ENCODE measurements at places on chromosomes 12 and 14.

GRCh38 chr12:111816065-111816615, 25.9 kb upstream of the MAPKAPK5 start:
- no peak for DNase-seq

DNA sequence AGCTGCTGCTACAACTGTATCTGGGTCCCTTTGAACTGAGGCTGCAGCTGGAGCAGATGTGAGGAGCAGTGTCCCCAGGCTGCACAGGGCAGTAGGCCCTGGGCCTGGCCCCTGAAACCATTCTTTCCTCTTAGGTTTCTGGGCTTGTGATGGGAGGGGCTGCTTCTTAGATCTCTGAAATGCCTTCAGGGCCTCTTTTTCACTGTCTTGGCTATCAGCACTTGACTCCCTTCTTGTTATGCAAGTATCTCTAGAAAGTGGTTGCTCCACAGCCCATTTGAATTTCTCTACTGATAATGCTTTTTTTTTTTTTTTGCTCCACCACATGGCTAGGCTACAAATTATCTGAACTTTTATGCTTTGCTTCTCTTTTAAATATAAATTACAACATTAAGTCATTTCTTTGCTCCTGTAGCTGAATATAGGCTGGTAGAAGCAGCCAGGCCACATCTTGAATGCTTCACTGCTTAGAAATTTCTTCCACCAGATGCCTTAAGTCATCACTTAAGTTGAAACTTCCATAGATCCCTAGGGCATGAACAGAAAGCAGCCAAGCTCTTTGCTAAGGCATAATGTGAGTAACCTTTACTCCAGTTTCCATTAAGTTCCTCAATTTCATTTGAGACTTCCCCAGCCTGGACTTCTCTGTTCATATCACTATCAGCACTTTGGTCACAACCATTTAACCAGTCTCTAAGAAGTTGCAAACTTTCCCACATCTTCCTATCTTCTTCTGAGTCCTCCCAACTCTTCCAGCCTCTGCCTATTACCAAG, 41.1 kb downstream of the ACSM4 start:
- DNase-seq: no peak

- DNase-seq: no peak
These were observed 1.8 kb downstream of the C1R start for GRCh38 chr12:7090222-7090998.

DNA sequence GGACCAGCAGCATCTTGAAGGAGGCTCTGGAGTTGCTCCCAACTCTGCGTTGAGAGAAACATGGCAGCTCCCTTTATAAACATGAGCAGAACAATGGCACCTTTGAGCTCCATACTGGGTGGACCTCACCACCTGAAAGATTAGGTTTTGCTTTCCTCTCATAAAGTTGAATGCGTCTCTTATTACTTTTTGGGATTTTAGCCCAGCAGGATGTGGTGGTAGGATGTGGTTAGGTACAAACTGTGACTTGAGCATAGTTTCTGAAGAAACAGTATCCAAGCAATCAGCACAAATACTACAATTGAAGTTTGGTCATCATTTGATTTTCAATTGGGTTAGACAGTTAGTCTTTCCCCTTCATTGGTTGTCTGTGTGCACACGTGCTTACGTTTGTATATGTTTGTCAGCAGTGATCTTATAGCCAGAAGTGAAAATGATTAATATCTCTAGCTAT, at the start of gene PRR4:
TSS of gene PRR4 (minus strand) at position 51 of the 454 bp plus-strand sequence. CDS start at position 13, 38 bp downstream.
- DNase-seq: no peak

DNA sequence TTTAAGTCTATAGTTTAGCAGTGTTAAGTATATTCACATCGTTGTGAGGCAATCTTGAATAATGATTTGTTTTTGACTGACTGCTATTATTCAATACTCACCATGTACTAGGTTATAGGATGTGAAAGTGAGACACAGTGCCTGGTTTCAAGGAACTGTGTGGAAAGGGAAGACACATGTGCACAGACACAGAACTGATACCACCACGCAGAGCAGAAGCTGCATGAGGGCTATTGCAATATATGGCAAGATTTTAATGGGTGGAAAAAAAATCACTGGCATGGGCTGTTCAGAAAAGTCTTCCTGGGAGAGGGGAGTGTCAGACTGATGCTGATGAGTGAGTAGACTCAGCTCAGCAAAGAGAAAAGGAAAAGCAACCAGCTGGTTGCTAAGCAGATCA, 10.4 kb downstream of the SLC7A8 start:
- DNase-seq: no peak

GRCh38 chr12:57487055-57487596, 742 bp upstream of the MARS1 start:
- DNase-seq: no peak

- DNase-seq: no peak
These were observed 102.9 kb downstream of the EGLN3 start for GRCh38 chr14:33848009-33848408.

DNA sequence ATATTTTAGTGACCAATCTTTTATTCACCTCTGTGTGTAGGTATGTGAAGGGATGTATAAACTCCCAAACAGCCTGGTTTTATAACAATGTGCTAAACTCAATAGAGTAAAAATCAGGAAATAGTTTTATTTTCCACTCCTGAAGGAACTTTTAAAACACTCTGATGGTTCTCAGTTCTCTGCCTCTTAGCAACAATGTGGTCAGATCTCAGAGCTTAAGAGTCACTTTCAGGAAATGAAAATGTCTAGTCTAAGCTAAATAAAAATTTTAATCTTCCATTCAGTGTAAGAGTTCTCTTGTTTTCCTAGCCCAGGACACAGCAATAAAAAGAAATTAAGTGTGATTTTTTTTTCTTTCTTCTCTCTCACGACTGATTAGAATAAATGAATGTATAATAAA, 718.0 kb downstream of the C12orf50 start:
- no peak for DNase-seq

DNA sequence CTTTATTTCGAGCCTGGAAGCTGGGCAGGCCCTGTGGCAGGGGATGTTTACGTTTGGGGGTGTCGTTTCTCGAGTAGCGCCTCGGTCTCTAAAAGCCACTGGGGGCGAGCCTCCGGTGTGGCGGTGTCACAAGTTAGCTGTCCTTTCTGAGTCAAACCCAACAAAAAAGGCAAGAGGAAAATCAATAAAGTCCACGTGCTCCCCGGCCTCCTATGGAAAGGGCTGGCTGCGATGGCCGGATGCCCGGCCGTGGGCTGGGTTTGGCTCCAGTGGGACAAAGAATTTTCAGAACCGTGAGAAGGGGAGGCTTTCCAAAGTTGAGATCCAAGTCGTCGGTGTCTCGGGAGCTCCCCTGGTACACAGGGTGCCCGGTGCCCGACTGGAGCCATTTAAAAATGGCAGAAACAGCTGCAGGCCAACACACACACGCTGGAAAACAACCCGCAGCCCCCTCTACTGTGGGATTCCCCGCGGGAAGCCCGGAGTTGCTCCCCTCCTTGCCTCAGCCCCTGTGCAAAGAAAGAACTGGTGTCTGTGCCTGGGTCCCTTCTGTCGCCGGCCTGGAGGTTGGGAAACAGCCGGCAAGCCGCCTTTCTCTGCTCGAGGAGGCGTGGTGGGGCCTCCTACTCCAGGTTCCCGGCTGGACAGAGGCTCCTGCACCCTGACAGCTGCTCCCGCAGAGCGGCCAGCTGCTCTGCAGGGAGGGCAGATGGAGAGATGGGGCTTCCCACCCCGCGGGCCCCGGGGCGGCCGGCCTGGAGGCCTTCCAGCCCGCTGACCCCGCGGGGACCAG, 1.9 kb downstream of the BCL7A start:
- peak; percentile 50 for DNase-seq

- no peak for DNase-seq
These were observed 11.0 kb upstream of the PTPRB start for GRCh38 chr12:70648191-70648590.

GRCh38 chr12:57844709-57845477, 1.6 kb downstream of the CTDSP2 start:
- peak; percentile 20 for DNase-seq

- no peak for DNase-seq
These were observed 3.4 kb downstream of the ASCL1 start for GRCh38 chr12:102960766-102961465.

GRCh38 chr14:72763892-72764291, 130.0 kb downstream of the DPF3 start:
- no peak for DNase-seq

DNA sequence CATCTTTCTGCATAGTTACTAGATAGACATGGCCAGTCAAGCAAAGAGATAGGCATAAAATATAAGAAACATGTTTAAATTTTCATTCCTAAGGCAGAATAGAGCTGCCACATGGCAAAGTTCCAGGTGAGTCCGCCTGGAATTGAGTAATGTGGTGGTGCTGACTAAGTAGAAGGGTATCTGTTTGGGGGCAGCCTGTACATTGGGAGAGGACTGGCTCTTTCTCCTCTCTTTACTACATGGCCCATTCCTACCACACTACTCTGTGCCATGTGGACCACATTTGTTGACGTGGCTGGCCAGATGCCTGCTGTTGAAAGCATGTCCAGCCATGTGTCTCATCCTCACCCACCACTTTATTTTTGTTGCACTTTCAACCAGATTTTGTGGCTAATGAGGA, 354.0 kb downstream of the ETNK1 start:
- DNase-seq: no peak

- no peak for DNase-seq
These were observed 13.0 kb upstream of the TRAF3 start for GRCh38 chr14:102764220-102764671.

- no peak for DNase-seq
These were observed 4.5 kb upstream of the HDAC7 start for GRCh38 chr12:47824198-47824597.

DNA sequence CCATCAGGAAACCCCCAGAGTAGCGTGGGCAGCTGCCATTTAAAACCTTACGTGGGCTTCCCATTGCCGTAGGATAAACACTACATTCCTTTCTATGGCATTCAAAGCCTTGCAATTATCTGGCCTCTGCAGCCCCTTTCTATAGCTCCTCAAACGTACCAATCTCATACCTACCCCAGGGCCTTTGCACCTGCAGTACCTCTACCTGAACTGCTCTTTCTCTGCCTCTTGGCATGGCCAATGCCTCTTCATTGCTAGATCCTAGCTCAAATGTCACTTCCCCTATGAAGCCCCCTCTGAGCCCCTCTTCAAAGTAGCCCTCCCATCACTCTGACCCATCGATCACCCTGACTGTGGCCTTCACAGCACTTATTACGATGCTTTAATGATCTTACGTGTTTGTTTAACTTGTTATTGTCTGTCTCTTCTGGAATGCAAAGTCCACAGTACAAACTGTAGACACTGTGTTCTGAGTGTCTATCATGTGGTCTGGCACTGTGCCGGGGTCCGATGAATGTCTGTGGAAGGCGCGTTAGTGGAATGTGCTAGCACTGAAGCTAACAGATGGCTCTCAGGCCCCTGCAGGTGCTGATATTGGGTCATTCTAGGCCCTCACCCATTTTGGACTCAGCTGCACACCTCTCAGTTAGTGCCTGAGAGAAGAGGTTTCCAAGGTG, 157.3 kb upstream of the NOS1 start:
- DNase-seq: no peak

DNA sequence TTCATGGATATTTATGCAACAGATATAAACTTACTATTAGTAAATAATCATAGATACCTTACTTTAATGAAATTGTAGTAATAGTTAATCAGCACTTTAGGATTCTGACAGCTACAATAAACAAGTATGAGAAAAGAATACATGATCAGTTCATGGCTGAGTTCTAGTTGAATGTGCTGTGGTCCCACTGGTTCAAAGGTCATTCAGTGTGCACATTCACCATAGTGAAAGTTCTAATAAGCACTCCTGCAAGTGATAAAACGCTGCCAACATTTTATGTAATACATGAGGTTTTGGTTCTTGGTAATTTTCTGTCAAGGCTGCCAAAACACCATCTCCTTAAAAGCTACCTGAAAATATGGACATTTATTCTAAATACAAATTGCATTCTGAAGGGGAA, 92.6 kb downstream of the NUMB start:
- no peak for DNase-seq

DNA sequence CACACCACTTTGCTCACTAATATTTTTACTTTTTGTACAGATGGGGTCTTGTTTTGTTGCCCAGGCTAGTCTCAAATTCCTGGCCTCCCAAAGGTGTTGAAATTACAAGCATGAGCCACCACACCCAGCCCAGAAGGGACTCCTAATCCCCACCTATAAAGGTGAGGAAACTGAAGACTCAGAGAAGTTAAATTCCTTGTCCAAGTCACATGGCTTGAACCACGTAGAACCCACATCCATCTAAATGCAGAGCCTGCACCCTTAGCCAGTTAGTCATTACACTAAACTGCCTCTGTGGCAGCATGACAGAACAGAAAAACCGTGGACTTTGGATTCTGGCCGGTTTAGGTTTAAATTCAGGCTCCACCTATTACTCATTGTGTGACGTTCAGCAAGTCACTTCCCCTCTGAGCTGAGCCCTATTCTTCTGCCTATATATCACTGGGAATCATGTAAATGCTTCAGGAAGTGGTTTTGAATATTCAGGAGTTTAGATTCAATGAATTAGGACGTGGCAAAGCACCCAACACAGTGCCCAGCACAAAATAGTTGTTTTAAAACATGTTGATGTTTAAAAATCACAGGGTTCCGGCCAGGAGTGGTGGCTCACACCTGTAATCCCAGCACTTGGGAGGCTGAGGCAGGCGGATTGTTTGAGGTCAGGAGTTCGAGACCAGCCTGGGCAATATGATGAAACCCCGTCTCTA, 3.0 kb upstream of the CORO1C start:
- DNase-seq: no peak

- DNase-seq: no peak
These were observed 29.6 kb upstream of the C12orf75 start for GRCh38 chr12:105300883-105301282.

- no peak for DNase-seq
These were observed 43.5 kb downstream of the ERH start for GRCh38 chr14:69354383-69355153.

- no peak for DNase-seq
These were observed 466.9 kb downstream of the BCAT1 start for GRCh38 chr12:24482044-24482443.

- DNase-seq: peak; percentile 72
These were observed 8.0 kb upstream of the CERS5 start for GRCh38 chr12:50174971-50175715.

- DNase-seq: no peak
These were observed 261.7 kb downstream of the NEDD1 start for GRCh38 chr12:97168804-97169203.

GRCh38 chr12:15751741-15752140, 37.4 kb downstream of the EPS8 start:
- DNase-seq: no peak

GRCh38 chr14:39015360-39015961, 87.6 kb downstream of the SEC23A start:
- DNase-seq: peak; percentile 12

Data from skin of body (tissue), 3 donors.